MM.1S (cell line): ENCODE measurements at places on chromosomes 4 and X.

- DNase-seq: no peak
Measured at GRCh38 chr4:5278213-5278612, 226.9 kb downstream of the STK32B start.

DNA sequence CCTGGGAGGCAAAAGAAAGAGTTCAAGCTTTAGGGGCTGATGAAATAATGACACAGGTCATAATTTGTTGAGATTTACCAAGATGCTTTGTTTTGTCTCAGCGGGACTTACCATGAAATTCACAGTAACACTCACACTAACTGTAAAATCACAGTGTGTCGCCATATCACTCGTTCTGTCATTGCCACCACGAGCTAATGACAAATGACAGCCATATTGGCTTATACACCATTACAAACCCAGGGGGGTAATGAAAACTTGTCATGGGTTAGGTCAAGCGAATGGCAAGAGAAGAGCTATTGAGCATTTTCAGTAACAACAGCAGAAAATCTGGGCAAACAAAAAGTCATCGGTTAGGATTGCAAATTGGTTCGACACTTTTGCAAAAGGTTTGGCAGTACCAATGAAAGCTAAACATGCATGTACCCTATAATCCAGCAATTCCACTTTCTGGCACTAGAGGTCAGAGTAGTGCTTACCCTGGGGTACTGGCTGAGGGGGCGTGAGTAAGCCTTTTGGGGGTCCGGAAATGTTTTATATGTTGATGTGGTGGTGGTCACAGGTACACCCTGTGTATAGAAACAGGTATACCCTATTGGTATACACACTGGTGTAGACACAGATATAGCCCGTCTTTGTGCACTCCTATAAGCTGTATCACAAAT is 83.9 kb upstream of the RAI2 start:
- peak; percentile 38 for DNase-seq

DNA sequence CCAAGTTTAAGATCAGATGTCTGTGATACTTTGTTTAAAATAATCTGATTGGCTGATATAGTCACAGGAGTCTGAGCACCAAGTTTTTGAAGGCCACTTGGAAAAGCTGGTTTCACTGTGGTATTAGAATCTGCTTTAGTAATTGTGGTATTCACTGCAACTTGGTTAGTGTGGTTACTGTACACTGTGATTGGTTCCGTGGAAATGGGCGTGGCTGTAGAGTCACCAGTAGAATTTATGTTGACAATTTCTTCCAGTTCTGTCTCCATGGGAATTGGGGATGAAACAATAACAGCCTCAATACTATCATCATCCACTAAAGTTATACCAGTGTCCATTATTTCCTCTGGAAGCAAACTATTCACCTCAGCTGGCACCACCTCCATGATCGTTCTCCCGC is 26.2 kb downstream of the LIN54 start:
- no peak for DNase-seq

GRCh38 chr4:8703857-8704495 is 111.4 kb downstream of the CPZ start:
- no peak for DNase-seq

DNA sequence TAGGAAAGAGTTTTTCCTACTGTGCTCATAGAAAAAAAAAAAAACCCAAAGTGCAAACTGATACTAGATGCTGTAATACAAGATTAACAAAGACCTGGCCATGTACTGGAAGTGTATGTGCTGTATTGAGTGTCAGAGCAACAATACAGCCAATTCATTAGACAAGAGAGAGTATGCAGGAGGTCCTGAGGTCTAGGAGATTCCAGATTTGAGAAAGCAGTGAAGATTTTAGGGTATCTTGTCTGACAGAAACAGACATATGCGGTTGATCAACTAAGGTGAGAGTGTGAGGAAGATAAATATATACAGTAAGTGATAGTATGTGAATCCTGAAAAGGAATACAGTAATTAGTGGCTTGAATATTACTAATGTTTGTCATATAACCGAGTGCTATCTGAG is 3.0 kb downstream of the GPR174 start:
- DNase-seq: no peak

- DNase-seq: no peak
Measured at GRCh38 chrX:6683353-6683752, 148.4 kb upstream of the VCX3A start.

- no peak for DNase-seq
Measured at GRCh38 chr4:107906458-107907100, 24.8 kb upstream of the CYP2U1 start.

- DNase-seq: no peak
Measured at GRCh38 chr4:188002751-188003150, 7.2 kb downstream of the ZFP42 start.

- no peak for DNase-seq
Measured at GRCh38 chr4:186700746-186701145, 22.9 kb downstream of the FAT1 start.

- DNase-seq: no peak
Measured at GRCh38 chr4:126794363-126794762, 838.4 kb upstream of the INTU start.

GRCh38 chr4:6781561-6781960 is 966 bp upstream of the KIAA0232 start:
- DNase-seq: no peak

- no peak for DNase-seq
Measured at GRCh38 chr4:141458501-141458900, 177.9 kb upstream of the IL15 start.
